ENCODE measurements at places on chromosomes 4 and X. TPM values are rescaled to one million over a fixed set of nuclear protein-coding genes. Genes with fewer than 3 reads are reported as not detected.

DNA sequence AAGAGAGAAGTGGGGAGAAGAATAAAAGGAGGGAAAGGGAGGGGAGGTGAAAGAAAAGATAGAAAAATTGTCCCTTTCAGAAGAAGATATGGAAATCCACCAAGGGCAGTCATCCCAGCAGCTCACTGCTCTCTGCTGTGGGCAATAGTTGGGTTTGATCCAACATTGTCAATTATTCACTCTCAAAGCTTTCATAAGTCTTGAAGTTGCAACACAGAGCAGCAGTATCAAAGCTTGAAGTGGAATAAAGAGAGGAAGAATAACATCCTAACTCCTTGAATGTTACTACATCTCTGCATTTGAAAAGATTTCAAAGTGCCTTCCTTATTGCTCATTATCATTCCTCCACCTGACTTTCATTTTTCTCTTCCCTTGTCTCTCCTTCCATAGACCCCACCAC, 62.3 kb upstream of the HHIP start:
- DNase-seq: no peak

GRCh38 chr4:161530710-161531109, 633.1 kb downstream of the FSTL5 start:
- DNase-seq: no peak

DNA sequence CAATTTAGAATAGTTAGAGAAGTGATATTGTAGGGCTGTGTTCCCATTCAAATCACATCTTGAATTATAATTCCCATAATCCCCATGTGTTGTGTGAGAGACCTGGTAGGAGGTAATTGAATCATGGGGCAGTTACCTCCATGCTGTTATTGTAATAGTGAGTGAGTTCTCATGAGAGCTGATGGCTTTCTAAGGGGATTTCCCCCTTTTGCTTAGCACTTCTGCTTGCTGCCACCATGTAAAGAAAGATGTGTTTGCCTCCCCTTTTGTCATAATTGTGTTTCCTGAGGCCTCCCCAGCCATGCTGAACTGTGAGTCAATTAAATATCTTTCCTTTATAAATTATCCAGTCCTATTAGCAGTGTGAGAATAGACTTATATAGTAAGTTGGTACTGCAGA, 53.2 kb downstream of the LPAR4 start:
- no peak for DNase-seq

DNA sequence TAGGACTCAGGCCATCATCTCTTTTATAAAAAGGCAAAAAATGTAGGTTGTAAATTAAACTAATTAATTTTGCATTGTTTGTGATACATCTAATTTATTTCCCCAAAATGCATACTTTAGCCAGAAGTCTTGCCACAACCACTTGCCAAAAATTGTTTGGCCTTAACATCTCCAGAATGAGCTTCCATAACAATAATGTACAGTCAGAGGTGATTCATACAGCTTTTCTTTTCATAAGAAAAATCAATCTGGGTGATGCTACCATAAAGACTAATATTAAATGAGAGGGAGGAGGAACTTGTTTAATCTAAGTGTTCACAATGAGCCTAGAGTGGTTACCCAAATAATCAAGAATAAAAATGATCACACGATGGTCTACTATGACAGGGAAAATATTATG, 59.3 kb downstream of the AMMECR1 start:
- DNase-seq: no peak

The SPARCL1 gene
- 1,668 TPM for total RNA-seq

The ERVMER34-1 gene
- 0.36 TPM for total RNA-seq

The AWAT2 gene
- total RNA-seq: not detected

The MAGEA11 gene
- total RNA-seq: not detected

Measured in aorta (tissue), 5 donors.